ENCODE measurements at places on chromosomes 4 and X.

GRCh38 chrX:14936561-14936960 is 63.3 kb downstream of the MOSPD2 start:
- DNase-seq: peak; percentile 63

- DNase-seq: no peak
Measured at GRCh38 chr4:150314031-150314430, 235.8 kb downstream of the DCLK2 start.

- DNase-seq: no peak
Measured at GRCh38 chrX:9997041-9997440, 29.9 kb downstream of the CLDN34 start.

DNA sequence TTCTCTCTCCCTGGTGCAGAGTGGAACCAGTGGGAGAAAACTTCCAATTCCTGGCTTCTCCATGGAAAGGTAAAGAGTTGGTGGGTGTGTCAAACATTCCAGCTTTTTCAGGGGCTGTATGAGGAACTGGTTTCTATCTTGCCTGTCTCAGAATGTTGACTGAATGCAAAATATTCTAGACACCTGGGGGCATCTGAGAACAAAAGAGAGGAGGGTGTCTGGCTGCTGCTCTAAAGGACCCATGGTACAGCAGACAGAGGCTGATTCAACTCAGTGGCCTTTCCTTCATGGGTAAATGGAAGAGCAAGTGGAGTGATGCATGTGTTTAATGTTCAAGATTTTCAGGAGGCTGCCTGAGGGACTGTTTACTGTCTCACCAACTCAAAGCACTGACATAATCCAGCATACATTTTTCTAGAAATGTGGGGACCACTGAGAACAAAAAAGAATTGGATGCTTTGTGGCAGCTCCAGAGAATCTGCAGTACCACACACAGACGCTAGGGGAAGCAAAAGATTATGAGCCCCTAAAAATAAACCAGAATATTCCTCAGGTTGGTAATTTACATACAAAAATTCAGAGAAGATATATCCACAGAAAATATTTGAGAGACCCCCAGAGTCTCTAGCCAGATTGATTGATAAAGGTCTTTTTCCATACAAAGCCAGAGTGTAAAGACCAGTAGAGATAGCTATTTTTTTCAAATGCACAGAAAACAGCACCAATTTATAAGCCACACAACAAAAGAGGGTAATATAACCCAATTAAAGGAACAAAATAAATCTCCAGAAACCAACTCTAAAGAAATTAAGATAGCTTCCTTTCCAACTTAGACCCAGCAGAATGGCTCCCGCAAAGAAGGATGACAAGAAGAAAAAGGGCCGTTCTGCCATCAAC is 48.0 kb upstream of the STARD8 start:
- peak; percentile 19 for DNase-seq

GRCh38 chrX:125203365-125203736 is 116.3 kb upstream of the TEX13C start:
- DNase-seq: peak; percentile 5

DNA sequence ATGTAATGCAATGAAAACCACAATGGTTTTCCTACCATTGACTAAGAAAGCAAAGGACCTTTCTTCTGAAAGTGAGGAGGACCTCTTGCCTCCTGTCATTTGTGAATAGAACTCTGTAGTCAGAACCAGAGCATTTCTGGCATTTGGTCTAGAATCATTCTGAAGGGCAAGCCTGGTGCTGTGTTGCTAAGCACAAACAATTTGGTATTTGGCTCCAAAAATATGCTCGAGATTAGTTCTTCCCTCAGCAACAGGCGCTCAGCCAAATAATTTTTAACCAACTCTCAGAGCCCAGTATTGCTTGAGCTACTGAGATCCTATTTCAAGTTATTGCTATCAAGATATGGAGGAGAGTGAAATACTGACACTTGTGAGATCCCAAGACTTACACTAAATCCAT is 71.0 kb downstream of the SNCA start:
- DNase-seq: peak; percentile 44

GRCh38 chr4:30005995-30006394 is 714.2 kb upstream of the PCDH7 start:
- no peak for DNase-seq

- no peak for DNase-seq
Measured at GRCh38 chr4:121009578-121010478, 62.5 kb downstream of the NDNF start.

- no peak for DNase-seq
Measured at GRCh38 chr4:173282626-173283025, 51.5 kb downstream of the HMGB2 start.

- DNase-seq: no peak
Measured at GRCh38 chr4:104073229-104073628, 353.4 kb upstream of the TACR3 start.

- no peak for DNase-seq
Measured at GRCh38 chr4:4439782-4440181, 52.9 kb downstream of the NSG1 start.

DNA sequence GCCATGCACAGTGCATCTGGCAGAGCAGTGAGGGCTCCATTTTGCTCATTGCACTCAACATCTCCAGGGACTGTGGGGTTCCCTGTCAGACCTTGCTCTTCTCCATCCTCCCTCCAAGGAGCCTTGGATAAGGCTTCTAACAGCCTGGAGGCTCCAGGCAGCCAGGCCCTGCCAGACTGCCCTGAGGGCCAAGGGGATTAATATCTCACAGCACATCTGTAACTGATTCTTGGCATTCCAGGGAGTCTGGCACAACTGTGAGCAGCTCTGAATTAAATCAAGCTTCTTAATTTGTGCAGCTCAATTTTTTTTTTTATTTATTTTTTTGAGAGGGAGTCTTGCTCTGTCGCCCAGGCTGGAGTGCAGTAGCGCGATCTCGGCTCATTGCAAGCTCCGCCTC is 224.5 kb upstream of the PGRMC2 start:
- DNase-seq: peak; percentile 64

- no peak for DNase-seq
Measured at GRCh38 chr4:69601065-69601464, 38.4 kb downstream of the UGT2A2 start.

GRCh38 chrX:41728125-41728524 is 4.1 kb downstream of the GPR82 start:
- DNase-seq: no peak

DNA sequence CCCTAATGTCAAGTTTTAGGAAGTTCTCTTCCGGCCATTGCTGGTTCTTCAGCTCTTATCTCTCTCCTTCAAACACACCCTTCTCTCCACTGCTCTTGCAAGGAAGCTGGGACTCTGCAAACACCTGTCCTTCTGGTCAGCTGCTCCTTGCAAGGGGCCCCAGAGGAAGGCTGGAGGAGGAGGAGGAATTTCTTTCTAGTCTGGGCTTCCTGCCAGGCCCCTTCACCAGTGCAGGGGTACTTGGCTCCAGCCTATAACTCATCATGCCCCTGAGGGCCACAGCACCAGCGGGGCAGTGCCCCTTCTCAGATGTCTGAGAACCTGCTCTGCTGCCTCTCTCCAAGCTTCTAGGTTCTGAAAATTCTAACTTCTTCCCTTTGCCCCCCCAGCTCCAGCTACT is 46.7 kb downstream of the REELD1 start:
- DNase-seq: no peak

DNA sequence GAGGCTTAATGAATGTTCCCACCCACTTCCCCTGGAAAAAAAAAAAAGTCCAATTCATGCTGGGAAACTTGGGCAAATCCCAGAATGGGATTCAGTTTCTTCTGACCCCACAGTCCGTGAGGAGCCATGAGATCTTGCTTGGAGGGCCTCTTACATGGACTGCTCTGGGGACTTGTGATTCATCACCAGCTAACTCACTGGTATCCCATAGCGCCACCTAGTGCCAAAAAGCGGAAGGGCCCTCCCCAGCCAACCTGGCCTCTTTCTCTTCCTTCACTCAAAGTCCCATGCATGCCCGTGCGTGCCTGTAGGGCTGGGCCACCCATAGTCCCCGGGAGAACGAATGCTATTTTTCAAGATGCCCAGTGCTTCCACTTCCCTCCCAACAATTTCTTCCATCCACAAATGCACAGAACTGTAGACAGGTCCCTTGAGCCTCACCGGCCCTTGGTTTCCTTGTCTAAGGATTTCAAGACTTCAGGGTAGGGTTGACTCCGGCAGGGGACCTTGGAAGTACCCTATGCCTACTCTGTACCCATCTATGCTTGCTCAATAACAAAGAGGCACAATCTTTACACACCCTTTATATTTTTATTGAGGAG is 5.1 kb downstream of the RTL5 start:
- peak; percentile 81 for DNase-seq

DNA sequence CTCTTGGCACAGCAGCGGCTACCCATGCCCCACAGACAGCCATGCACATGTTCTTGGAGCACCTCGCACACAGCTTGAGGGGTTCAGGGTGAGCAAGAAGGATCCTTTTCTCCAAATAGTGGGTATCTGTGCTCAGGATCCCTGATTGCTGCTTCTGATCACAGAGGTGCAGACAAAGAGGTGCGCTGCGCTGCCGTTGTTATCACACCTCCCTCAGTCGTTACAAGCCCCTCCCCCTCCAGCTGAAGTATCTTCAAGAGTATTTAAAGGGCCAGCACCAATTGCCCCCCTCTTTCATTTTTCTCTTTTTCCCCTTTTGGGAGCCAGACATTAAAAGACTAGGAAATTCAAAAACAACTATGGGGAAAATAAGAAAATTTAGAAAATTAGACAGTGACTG is 44.3 kb downstream of the NELFA start:
- no peak for DNase-seq

DNA sequence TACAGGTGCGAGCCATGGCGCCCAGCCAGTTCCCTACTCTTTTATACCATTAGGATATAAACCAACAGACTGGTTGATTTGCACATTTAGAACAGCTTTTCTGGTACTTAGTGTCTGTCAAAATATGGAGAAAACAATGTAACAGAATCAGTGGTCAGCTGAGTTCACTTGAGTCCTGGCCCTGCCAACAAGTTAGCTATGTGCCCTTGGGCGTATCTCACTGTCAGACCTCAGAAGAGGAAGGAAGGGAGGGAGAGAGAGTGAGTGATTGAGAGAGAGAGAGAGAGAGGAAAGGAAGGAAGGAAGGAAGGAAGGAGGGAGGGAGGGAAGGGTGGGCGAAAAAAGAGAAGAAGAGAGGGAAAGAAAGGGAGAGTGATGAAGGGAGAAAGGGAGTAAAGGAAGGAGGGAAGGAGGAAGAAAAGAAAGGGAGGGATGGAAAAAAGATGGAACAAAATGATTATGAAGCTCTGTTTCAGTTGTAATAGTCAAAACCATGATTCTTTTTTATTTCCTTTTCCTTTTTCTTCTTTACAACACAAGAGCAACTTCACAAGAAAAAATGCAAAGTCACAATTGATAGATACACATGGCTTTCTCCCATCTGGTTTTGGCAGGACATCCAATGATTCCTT is 55.7 kb upstream of the PDGFRA start:
- DNase-seq: peak; percentile 20

GRCh38 chr4:55947912-55948725 is 626 bp upstream of the CEP135 start:
- peak; percentile 65 for DNase-seq

GRCh38 chr4:72767618-72768302 is 198.7 kb upstream of the ADAMTS3 start:
- DNase-seq: peak; percentile 65

GRCh38 chrX:35016051-35016450 is 73.5 kb downstream of the FAM47B start:
- DNase-seq: no peak

DNA sequence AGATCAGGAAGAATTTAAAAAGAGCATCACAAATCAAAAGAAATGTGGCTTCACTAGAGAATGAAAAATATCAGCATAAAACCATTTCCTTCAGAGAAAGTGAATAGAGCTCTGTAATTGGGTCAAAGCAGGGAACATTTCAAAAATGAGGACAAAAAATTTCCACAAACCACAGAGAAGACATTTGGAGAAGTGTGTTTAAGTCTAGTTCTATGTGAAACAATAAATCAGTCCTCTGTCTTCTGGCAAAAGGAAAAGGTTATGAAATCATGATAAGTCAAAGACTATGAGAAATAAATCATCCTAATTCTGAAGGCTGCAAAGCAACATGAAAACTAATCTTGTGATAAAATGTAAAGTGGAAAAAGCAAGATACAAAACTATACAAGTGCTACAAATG is 27.9 kb downstream of the SMPX start:
- no peak for DNase-seq

DNA sequence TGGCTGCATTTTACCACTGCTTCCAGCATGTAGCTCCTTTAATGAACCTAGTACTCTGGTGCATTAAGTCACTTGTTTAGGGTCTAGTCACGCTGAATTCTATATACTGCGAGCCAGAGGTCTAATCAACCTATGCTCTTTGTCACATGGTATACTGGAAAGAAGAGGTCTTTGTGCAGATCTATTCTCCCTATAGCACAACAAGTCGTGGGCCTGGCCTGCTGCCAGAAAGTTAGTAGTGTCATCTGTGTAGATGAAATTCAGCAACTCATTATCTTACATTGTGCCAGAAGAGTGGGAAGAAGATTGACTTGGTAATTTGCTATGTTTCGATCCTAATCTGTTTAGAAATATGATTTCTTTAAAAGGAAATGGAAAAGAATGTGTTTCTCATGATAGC is 80.8 kb downstream of the AWAT2 start:
- no peak for DNase-seq

- DNase-seq: no peak
Measured at GRCh38 chrX:136626891-136627290, 21.1 kb upstream of the CD40LG start.

- peak; percentile 9 for DNase-seq
Measured at GRCh38 chrX:134423606-134424005, 36.4 kb upstream of the HPRT1 start.

DNA sequence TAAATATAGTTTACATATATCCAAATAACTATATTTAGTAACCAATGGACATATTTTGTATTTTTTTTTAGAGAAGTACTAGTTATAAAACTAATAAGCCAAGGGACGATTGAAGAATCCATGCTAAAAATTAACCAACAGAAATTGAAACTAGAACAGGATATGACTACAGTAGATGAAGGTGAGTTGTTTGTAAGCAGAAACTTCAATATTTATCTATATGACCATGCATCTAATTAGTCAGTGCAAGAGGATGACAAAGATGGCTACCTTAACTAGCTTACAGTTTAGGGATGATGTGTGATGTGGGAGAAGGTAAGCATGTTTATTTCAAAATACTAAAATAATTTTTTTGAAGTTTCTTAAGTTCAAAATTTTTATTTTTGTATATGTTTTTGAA is 57.7 kb downstream of the HPGDS start:
- DNase-seq: no peak

DNA sequence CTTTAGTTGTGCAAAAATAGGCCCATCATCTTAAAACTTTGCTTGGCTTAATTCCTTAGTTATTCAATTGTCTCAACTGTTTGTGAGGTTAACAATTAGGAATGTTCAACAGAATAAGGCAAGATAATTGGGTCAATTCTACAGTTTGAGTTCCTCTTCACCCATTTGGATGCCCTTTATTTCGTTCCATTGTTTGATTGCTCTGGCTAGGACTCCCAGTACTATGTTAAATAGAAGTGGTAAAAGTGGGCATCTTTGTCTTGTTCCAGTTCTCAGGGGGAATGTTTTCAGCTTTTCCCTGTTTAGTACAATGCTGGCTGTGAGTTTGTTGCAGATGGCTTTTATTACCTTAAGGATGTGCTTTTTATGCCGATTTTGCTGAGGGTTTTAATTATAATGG is 761.5 kb upstream of the GRIA3 start:
- DNase-seq: no peak

DNA sequence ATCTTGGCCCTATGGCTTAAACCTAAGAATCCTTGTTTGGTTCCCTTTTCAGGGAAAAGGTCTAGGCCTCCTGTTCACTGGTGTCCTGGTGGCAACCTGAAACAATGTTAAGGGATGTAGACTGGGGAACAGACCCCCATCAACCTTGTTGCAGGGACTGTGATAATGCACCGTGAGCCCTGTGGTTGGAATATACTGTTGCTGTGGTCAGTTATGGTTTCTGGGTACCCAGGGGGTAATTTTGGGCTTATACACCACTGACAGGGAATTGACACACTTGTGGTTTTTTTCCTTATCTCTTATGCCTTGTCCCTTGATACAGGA is 64.0 kb upstream of the WDR1 start:
- no peak for DNase-seq

Measured in AG20443 (cell line).